T-helper 22 cell (primary cell): ENCODE measurements at places on chromosomes 12 and 14.

- no peak for DNase-seq
These were observed 3.5 kb downstream of the KRT7 start for GRCh38 chr12:52236386-52237050.

DNA sequence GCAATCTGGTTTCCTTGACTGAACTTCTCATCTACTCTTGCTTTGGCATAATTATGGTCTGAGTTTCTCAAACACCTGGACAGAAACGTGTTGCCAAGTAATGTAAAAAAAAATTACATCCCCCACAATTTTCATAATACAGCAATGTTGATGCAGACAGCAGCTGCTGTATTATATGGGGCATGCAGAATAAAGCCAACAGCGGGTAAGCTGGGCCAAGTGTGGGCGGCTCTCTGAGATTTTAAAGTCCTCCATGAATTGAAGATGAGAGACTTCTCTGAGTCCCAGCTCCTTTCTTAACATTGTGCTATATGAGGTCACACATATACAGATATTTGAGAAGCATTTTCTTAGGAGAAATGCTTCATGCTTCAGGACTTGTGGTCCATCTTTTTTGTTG lies 881.2 kb downstream of the GALC start:
- DNase-seq: no peak

DNA sequence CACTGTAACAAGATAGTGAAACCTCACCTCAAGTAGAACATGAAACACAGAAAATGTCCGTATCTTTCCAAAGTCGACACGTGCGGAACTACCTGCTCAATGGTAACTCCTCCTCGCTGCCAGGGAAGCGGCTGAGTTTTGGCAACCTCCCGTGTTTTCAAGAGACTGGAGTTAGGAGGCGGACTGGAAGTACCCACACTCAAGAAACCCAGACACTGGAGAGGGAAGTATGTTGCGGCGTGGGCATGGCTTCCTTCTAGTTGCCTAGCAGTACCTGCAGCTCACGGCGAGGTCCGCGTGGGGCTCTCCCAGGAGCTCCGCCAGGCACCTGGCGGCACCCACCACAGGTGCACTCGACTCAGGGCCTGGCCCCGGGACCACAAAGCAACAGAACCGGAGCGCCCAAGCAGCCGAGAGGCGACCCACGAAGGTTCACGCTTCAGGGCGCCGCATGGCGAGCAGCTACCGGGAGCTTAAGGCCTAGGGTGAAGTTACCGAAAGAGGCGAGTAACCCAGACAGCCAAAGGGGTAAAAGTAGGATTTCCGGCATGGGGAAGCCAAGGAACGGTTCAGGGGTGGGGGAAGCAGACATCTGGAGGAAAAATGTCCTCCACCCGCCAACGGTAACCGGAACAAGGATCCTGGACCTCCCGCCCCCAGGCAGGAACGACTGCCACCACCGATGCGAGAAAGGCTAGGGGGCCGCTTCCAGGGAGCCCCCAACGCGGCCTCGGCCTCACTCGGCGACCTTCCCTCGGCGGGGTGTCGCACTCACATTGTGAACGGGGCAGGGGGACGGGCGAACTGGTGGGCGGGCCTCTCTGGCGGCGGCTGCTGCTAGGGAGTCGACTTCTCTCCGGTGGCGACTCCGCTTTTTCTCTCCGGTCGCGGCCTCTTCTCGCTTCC lies 608 bp downstream of the PTGES3 start:
- peak; percentile 54 for DNase-seq

DNA sequence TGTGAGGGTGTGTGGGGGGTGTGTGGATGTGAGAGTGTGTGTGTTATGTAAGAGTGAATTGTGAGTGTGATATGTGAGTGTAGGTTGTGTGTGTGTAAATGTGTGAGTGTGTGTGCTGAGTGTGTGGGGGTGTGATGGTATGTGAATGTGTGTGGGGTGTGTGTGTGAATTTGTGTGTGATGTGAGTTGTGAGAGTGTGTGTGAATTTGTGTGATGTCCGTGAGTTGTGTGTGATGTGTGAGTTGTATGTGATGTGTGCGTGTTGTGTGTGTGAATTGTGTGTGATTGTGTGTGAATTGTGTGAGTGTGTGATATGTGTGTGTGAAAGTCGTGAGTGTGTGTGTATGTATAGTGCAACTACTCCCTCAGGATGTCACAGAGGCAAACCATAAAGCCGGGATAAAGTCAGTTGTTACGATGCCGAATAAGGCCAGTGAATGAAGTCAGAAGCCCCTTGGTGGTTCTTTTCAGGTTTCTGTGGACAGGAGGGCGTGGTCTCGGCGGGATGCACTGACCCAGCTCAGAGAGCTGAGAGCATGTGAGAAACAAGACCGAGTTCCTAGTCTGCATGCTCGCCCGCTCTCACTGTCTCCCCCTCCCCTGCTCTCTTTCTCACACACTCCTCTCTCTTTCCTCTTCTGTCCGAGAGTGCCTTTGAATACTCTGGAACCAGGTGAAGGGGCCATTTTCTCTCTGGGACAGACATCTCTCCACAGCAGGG lies 71.8 kb upstream of the MAX start:
- DNase-seq: no peak

- DNase-seq: no peak
These were observed 91.3 kb downstream of the DAD1 start for GRCh38 chr14:22497671-22498093.

GRCh38 chr14:104591506-104592291 lies 12.1 kb downstream of the C14orf180 start:
- no peak for DNase-seq

- DNase-seq: no peak
These were observed 67.5 kb downstream of the B4GALNT3 start for GRCh38 chr12:527241-527640.

DNA sequence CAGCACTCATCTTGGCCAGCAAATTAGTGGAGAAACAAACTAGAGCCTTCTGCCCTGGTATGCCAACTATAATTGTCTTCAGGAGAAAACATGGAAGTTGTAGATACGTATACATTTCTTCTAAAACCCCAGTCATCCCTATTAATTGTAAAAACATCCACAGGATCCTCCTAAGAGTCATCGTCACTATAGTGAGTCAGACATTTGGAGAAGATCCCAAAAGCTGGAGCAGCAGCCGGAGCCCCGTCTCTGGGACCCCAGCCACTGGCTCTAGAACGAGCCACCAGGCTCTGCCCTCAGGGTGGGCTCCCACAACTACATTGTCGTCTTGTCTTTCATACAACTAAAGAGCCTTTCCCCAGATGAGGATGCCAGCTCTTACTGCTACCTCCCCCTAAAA lies 15.5 kb downstream of the PRKAB1 start:
- DNase-seq: no peak

- DNase-seq: no peak
These were observed 13.1 kb upstream of the ITGA5 start for GRCh38 chr12:54431911-54432814.

DNA sequence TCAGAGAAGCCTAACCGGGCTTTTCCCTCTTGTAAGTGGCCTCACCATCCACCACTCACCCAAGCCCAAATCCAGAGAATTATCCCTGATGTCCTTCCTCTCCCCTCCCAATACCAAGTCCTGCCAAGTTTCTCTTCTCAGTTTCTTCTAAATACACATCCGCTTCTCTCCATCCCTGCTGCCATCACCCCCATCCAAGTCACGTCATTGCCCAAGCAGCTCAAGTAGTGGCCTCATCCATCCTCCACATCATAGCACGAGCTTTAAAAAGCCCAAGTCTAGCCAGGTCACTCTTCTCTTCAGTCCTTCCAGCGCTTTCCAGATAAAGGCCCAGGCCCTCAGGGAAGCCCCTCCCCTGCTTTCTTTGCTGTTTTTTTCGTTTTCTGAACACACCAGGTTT lies 25.4 kb downstream of the IL31 start:
- DNase-seq: no peak

DNA sequence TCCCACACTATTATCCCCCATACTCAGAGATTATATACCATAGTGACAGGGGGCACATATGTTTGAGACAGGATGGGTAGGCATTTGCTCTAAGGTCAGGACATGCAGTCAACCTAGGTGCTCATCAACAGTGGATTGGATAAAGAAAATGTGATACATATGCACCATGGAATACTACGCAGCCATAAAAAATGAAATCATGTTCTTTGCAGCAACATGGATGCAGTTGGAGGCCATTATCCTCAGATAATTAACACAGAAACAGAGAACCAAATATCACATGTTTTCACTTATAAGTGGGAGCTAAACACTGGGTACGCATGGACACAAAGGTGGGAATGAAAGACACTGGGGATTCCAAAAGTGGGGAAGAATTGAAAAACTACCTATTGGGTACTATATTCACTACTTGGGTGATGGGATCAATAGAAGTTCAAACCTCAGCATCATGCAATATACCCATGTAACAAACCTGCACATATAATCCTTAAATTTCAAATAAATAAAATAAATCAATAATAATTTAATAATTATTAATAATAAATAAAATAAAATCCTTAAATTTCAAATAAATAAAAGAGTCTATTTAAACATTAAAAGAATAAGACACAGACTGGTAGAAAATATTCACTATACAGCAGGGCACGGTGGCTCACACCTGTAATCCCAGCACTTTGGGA lies 160.1 kb upstream of the CNOT2 start:
- DNase-seq: no peak

- DNase-seq: no peak
These were observed 68.8 kb upstream of the CAND1 start for GRCh38 chr12:67200386-67200785.

GRCh38 chr14:100730581-100730980 lies 3.9 kb downstream of the DLK1 start:
- no peak for DNase-seq

DNA sequence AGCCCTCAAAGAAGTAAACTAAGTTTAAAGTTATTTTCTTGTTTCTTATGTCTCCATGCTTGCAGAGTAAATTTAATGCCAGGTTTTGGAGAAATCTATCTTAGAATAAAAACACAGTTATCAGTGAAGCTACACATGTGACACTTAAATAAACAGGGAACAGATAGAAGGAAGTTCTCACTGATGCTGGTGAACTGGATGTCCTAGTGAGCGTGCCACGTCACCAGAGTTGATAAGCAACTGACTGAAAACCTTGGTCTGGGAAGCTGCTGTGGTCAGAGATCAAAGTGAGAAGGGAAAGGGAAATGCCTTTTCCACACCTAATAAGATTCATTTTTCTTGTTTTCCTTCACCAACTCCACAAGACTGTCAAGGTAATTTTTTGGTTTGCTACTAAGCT lies 74.8 kb upstream of the PCED1B start:
- no peak for DNase-seq

DNA sequence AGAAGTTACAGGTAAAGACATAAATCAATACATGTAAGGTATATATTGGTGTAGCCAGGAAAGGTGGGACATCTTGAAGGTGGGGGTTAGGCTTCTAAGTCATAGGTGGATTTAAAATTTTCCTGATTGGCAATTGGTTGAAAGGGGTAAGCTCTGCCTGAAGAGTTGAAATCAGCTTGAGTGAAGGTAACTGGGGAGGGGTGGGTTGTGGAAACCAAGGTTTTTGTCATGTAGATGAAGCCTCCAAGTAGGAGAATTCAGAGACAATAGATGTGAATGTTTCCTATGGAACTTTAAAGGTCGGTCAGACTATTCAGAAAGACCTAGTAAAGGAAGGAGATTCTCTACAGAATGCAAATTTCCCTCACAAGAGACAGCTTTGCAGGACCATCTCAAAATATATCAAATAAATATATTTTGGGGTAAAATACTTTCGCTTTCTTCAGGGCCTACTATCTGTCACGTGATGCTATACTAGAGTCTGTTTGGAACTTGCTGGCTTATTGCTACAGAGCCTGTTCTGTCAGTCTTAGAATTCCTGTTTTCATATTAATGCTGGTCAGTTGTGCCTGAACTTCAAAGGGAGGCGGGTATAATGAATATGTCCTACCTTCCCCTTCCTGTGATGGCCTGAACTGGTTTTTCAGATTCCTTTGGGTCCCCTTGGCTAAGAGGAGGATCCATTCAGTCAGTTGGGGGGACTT lies 20.6 kb upstream of the SPATA7 start:
- DNase-seq: no peak

DNA sequence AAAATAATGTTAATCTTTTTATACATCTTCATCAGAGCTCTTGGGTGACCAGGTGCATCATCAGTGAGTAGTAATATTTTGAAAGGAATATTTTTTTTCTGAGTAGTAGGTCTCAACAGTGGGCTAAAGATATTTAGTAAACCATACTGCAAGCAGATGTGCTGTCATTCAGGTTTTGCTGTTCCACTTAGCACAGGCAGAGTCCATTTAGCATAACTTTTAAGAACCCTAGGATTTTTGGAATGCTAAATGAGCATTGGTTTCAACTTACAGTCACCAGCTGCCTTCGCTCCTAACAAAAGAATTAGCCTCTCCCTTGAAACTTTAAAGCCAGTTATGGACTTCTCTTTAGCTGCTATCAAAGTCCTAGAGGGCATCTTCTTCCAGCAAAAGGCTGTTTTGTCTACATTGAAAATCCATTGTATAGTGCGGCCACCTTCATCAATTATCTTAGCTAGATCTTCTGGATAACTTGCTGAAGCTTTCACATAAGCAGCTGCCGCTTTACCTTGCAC lies 24.6 kb downstream of the RIMKLB start:
- no peak for DNase-seq

DNA sequence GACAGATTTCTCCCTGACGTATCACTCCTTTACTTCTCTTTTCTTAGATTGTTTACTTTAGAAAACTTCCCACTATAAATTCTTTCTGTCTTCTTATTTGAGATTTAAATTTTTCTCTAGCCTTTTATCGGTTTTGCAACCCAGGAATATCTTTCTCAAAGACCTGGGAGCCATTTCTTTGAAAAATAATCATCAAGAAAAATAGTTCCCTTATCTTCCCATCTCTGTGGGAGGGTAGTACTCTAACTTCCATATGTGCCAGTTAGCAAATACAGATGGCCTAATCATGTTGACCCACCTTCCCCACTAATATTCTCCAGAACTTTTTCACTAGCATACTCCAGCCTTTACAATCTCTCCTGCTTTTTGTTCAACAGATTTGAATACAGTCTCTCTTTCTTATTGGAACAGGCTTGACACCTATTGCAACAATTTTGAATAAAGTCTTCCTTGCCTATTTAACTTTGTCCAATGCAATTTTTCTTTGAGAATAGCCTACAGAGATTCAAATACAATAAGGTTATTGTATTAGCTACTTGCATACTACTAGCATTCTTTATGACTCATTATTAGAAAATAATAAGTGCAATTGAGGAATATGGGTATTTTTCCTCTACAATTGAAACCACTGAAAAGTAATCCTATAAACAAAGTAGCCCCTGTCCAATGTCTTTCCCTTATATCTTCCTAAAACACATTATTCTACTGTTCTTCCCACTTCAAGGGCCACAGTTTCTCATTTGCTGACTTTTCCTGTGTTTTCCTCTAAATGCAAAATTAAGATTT lies 27.4 kb upstream of the KLRB1 start:
- DNase-seq: no peak

- DNase-seq: no peak
These were observed 193.6 kb upstream of the FAR2 start for GRCh38 chr12:28955491-28955890.
